Glutamatergic neuron (in vitro differentiated cells): ENCODE measurements at places on chromosomes 2 and 18.

GRCh38 chr2:101655702-101656422 lies 41.6 kb upstream of the MAP4K4 start:
- DNase-seq, result no peak

GRCh38 chr2:236242057-236242495 lies 22.1 kb downstream of the ASB18 start:
- DNase-seq, result no peak

DNA sequence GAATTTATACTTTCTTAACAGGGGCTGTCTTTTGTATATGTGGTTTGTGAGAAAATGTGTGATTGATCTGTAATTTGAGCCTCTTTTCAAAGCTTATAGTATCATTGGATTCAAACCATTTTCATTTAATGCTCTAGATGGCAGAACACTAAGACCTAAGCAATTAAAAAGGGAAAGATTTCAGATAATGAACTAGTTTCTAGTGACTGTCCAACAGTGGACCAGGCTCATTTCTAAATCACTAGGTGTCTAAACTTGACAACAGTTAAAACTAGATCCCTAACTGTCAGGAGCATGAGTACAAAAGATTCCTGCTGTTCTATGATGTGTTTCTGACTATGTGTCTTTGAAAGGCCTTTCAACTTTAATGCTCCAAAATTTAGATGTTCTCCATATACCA lies 54.6 kb downstream of the ANKRD44 start:
- no peak for DNase-seq

DNA sequence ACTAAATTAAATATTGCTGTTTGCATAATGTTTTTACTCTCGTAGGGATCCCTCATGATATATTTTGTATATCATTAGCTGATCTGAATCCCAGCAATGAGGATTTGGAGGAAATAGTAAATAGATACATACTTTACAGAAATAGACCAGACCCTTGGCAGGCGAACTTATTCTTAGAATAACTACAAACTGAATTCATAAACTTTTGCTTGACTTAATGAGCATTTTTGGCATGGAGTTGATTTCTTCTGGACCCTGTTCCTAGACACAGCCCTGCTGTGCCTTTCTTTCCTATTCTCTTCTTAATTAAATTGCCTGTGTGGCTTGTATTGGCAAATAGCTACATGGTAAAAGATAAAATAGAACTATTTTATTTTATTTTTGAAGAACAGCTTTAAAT lies 145.9 kb downstream of the GREB1L start:
- no peak for DNase-seq

GRCh38 chr2:96131152-96131812 lies 7.0 kb downstream of the ASTL start:
- no peak for DNase-seq
